ENCODE measurements at places on chromosomes 5 and 9.

DNA sequence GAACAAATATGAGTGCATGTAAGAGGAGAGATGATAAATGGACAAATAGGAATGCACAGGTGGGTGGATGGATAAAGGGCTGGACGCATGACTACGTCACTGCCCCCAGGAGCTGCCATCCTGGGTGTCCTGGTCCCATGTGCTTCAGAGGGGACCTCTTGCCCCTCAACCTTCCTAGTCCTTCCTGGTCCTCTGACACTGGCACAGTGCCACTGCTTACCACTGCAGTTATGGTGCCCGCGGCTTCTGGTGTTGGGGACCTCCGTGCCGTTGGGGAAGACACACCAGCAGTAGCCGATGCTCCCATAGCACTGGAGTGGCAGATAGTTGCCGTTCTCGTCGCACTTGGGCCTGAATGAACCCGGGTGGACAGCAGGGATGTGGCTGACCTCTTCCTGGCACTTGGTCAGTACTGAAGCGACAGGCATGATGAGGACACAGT is 9.8 kb downstream of the CD74 start:
- no peak for DNase-seq

GRCh38 chr5:136677217-136677616 is 311.9 kb upstream of the TRPC7 start:
- DNase-seq = no peak

GRCh38 chr5:96033116-96033515 is 71.5 kb upstream of the ELL2 start:
- DNase-seq = no peak

GRCh38 chr9:82124090-82124489 is 135.5 kb downstream of the SPATA31D1 start:
- DNase-seq = no peak

- no peak for DNase-seq
Observed at GRCh38 chr9:120742951-120743416, 28.7 kb upstream of the MEGF9 start.

All from T-helper 2 cell (primary cell).